ENCODE measurements at places on chromosomes 16 and 17.

GRCh38 chr16:72480911-72481310 is 309.0 kb upstream of the PMFBP1 start:
- DNase-seq = peak; percentile 76

DNA sequence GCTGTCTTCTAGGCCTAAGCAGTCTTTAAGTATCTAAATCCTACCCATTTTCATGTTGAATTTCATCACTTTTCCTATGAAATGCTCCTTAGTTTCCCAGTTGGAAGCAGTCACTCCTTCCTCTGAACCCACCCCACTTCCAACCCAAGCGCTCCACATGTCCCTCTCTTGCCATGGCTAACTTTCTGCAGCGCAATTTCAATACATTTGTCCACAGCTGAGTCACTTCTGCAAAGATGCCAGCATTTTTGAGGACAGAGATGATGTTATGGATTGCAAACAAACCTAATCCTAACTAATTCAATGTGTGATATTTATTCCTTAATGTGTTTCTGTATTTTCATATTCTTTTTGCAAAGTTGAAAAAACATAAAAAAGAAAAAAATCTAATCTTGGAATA is 71.7 kb downstream of the HLF start:
- DNase-seq = no peak

- DNase-seq = no peak
Measured at GRCh38 chr16:55401046-55401445, 77.0 kb downstream of the IRX6 start.

- no peak for DNase-seq
Measured at GRCh38 chr16:66304961-66305360, 61.5 kb upstream of the CDH5 start.

GRCh38 chr17:82528484-82529265 is 9.1 kb downstream of the FOXK2 start:
- no peak for DNase-seq

DNA sequence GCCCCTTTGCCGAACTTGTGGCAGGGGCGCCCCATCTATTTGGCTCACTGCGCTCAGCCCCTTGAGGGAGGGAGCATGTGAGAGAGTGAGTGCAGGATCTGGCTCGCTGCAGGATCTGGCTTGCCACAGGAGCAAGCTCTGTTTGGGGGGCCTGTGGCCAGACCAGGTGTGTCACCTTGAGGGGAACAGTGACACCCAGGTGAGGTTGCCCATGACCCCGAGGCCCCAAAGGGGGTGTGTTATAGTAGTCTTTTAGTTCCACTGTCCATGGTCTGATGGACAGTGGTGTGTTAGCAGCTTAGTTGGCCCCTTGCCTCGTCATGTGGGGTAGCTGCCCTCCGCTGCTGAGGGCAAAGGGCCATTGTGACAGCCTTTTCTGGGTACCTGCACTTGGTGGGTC is 41.6 kb downstream of the CCDC42 start:
- DNase-seq = no peak

DNA sequence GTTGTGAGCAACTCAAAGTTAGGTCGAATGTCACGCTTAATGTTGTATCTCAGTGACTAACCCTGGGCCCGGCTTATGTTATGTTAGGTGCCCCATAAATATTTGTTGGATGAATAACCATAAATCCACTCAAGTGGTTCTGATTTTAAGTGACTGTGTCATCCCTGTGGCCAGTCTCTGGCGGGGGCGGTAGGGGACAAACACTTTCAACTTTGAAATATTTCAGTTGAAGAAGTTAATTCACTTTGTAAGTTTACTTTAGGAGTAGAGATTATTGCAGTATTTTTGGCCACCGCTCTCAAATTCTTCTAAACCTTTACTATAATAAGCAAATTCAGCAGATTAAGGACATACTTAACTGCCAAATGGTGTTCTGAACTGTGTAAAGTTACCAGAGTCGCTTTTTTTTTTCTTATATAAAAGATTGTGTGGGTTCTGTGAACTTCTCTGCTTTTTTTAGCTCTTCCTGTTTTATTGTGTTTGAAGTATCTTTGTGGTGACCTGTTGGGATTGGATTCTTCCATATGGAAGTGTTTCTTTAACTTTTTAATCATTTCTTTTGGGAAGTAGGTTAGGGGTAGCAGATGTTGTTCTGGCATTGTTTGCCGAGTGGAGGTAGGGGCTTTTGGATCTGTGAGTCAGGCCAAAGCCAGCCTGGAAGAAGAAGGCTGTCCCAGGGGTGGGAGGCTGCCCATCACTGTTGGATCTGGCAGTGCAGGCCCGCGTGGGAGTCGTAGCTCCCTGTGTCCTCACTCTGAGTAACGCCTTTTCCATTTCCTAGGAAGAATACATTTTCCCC is 61.4 kb upstream of the TBX2 start:
- peak; percentile 22 for DNase-seq

DNA sequence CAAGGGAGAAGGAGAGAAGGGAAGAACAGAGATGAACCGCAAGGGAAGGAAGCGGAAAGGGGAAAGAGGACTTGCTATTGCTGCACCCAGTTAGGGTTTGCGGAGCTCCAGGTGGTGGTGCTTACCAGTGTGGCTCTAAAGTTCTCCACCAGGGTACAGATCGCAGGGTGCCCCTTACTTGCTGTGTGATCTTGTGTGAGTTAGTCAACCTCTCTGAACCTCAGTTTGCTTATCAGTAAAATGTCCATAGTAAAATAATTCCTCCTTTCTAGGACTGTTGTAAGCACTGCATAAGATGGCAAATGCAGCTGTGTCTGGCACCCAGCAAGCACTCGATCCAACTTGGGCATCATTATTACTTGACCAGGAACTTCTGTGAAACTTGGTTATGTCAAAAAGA is 230.7 kb upstream of the CDH5 start:
- DNase-seq = no peak

DNA sequence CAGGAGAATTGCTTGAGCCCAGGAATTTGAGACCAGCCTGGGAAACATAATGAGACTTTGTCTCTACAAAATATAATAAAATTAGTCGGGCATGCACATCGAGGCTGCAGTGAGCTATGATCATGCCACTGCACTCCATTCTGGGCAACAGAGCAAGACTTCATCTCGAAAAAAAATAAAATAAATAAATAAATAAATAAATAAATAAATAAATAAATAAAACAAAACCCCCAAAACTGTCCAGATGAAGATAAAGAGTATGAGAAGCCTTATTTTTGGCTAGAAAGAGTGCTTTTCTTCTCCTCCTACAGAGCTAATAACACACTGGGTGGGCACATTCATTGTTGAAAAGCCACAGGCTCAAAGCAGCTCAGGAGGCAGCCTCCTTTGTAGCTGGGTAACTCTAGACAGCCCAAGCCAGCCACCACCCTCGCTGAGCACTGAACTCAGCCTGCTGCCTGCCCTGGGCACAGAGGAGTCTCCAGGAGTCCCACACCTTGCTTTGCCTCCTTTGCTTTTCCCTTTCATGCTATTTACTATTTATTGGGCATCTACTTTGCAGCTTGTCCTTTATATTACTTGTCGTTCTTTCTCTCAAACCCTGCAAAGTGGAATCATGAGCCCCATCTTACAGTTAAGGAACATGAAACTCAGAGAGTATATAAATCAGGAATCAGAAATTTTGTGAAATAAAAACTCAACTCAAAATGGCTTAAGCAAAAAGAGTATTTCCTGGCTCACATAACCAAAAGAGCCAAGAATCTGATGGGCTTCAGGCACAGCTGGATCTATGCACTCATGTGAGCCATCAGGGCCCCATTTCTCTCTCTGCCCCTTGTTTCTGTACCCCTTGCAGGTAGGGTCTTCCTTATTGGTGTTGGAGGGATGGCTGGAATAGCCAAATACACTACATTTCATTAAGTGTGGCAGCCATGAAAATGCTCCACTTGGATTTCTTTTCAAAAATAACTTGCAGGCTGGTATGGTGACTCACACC is 18.1 kb upstream of the C16orf87 start:
- DNase-seq = no peak

DNA sequence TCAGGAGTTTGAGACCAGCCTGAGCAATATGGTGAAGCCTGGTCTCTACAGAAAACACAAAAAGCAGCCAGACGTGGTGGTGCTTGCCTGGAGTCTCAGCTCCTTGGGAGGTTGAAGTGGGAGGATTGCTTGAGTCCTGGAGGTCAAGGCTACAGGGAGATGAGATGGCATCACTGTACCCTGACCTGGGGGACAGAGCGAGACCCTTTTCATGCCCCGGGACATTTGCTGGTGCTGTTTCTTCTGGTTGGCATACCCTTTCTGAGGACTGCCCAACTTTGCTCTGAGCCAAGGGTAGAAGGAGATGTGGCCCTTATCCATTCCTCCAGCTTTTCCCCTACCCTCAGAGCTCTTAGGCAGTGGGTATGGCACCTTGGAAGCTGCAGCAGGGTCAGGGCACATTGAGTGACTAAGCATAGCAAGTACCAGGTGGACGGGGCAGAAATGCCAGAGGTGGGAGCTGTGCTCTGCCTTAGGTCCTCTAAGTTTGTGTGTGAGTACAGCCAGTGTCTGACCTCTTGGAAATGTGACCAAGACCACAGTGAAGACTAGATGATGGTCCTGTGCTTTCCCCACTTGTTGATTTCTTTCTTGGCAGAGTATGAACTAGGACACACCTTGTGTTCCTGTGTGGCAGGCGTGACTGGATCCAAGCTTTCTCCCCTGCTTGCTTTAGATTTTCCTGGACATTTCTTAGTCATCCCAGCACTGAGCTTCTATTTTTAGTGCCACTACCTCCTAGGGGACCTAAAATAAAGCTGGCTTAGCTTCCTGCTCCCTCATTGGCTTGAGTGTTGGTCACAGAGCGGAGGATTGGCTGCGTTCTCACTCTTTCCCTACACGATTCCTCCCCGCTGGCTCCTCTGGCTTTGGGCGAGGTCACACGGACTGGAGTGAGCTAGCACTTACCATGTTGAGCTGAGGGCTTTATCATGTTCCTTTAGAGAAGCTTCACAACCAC is 9.9 kb upstream of the EDC4 start:
- DNase-seq = no peak

DNA sequence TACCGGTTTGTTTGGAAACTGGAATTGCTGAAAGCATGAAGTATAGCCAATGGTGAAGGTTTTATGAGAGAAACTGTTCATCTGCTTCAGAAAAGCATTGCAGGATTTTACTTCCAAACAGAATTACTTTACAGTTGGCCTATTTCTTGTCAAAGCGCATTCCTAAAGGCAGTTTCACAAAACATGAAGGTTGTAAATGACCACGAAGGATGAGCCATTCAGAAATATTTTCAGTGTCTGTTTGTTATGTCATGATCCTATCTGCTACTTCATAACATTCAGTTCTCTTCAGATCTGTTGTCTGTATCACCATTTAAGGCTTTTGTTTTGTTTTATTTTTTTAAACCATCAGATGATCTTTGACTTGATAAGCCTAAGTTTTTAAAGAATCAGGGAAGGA is 45.7 kb downstream of the AATF start:
- peak; percentile 15 for DNase-seq

GRCh38 chr16:776824-777223 is 11.4 kb downstream of the RPUSD1 start:
- no peak for DNase-seq

- no peak for DNase-seq
Measured at GRCh38 chr17:8867361-8867981, at the start of gene PIK3R6. PIK3R6 (minus strand) TSS chr17:8867674; CDS start chr17:8849794, 17,880 bp downstream.

- DNase-seq = no peak
Measured at GRCh38 chr16:4496305-4496704, 20.1 kb downstream of the HMOX2 start.

- DNase-seq = no peak
Measured at GRCh38 chr17:20307326-20307910, 159.9 kb downstream of the LGALS9B start.

GRCh38 chr16:57279780-57280638 is 4.5 kb downstream of the PLLP start:
- DNase-seq = no peak

GRCh38 chr17:31092475-31093064 is 2.2 kb upstream of the NF1 start:
- no peak for DNase-seq

DNA sequence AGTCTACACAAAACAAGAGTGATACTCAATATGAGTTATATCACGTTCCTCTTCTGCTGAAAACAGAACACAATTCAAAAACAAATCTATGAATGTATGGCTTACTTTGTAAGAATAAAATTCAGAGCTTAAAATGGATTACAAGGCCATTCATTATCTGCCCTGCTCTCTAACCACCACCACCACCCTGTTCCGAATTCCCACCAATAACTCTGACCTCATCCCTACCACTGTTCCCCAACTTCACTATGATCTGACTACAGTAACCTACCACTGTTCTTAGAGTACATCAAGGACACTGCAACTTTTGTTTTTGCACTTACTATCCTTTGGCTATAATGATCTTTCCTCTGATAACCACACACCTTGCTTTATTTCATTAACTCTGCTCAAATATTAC is 21.3 kb downstream of the FBXL20 start:
- no peak for DNase-seq

DNA sequence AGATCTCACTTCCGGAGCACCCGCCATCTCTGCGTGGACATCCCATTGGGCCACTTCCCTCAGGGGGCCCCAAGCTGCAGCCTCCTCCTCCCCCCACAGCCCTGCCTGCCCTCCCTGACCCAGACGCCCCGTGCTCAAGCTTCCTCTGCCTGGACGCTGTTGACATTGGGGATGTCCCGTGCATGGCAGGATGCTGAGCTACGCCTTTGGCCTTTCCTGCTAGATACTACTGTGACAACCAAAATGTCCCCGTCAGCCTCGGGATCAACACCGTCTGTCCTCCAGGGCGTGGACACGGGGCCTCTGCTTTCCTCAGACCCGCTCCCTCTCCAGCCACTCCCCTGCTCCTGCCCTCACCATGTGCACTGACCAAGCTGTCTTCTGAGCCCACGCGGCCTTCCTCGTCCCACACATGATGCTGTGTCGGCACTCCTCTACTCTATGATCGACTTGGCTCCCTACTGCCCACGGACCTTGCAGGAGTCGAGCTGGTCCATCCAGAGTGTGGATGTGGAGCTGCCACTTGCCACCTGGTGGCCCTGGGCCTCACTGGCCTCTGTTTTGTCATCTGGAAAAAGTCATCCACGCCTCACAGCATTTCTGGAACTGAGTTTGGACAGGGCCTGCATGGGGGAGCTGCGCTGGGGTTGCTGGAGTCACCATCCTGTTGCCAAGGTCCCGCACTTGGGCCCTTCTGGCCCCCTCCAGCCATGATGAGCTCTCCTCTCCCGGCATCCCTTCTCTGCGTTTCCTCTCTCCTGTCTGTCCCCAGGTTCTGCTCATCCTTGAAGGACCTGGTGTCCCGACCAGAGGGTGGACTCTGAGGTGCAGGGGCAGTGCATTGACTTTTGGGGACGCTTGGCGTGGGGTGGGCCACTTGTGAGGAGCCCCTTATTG is 221.7 kb upstream of the CIBAR2 start:
- no peak for DNase-seq

All from fibroblast of skin of left biceps (primary cell).